ENCODE measurements at places on chromosomes 5 and 9.
A peak's percentile ranks its signal among the peaks of the same experiment; 100 is the strongest.

DNA sequence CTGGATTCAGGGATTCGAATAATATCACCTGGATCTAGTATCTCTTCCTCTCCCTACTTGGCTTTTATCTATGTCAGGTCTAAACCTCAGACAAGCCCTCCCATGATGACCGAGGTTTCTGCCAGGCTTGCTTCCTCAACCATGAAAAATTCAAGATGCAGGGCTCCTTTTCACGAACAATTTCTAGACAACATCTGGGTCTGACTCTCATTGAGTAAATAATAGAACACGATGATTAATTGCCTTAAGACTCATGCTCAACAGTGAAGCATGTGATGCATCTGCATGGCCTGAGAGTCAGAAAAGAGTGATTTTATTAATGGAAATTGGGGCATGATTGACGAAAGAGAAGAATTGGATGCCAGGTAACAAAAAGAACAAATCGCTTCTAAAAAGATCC lies 277.2 kb upstream of the ZNF608 start:
- DNase-seq: no peak

- DNase-seq: no peak
Measured at GRCh38 chr9:134890155-134890495, 9.5 kb downstream of the FCN2 start.

- no peak for DNase-seq
Measured at GRCh38 chr9:115691693-115692092, 461.9 kb upstream of the PAPPA start.

GRCh38 chr5:149452007-149452664 lies 73.0 kb upstream of the IL17B start:
- no peak for DNase-seq

DNA sequence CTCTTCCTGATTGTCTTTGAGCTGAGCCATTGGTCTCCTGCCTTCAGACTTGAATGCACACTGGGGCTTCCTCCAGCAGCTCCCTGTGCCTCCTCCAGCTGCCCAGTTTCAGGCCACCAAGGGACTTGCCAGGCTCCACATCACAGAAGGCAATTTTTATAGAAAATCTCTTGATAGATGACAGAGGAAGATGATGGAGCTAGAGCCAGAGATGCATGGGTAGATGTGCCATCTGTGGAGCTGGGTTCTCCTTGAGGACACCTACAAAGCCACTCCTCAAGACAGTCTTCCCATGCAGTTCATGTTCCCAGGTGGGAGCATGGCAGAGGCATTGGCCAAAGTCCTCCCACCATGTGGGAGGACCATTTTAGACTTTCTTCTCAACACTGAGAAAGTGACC lies 239.6 kb upstream of the IRX1 start:
- DNase-seq: no peak

DNA sequence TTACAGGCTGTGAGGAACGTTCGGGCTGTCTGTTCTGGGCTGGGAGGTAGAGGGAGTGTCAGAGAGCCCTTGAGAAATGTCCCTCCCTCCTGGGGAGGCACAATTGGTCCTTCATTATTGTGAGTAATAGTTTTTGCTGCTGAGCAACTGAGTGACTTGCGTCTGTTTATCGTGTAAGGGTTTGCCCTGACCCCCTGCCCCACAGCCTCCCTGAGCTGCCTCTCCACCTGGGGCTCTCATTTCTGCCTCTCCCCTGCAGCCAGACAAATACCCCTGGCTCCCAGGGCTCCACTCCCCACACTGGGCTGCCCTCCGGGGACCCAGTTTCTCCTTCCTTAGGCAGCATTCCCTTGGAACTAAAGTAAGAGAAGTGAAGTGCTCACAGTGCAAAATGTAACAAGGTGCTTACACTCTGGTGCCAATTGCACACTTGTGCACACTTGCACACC lies 174.9 kb upstream of the MVB12B start:
- no peak for DNase-seq

- DNase-seq: no peak
Measured at GRCh38 chr9:34242830-34243229, 64.0 kb downstream of the UBAP1 start.

- no peak for DNase-seq
Measured at GRCh38 chr9:89993678-89994630, 389.1 kb downstream of the GADD45G start.

GRCh38 chr5:76794871-76795270 lies 24.0 kb upstream of the F2RL1 start:
- no peak for DNase-seq

DNA sequence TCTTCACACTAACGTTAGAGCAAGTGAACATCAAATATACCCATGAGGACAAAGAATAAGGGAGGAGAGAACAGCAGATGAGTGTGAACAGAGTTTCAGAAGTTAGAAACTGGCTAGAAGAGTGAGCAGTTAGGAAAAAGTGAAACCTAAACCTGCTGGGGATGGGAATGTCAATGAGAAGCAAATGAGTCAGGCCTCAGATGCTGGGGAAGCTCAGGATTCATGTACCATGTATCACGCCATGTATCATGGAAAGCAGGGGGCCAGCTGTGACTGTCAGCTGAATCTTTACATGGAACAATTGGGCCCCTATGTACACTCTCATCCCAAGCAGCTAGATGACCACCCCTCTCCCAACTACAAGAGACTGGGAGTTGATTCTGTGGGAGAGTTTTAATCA lies 16.2 kb downstream of the GDF9 start:
- no peak for DNase-seq

- no peak for DNase-seq
Measured at GRCh38 chr9:128969491-128969890, 22.0 kb downstream of the NUP188 start.

- DNase-seq: no peak
Measured at GRCh38 chr9:83477571-83477970, 60.6 kb downstream of the FRMD3 start.

- no peak for DNase-seq
Measured at GRCh38 chr5:92992073-92992472, 588.9 kb downstream of the NR2F1-AS1 start.

DNA sequence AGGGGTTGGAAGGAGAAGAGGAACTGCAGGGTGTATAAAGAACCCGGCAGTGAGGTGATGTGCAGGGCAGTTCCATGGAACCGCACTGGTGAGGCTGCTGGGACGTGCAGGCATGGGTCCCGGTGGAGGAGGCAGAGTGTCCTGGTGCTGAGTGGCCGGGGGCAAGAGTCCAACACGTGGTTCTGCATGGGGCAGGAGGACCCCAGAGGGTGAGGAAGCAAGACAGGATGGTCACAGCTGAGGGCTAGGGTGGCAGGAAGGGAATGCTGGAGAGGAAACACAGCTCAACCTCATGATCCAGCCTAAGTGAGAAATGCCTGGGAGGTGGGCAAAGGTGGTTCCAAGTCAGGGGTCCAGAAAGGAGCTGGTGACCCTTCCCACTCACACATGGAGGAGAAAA lies 87.2 kb downstream of the S1PR3 start:
- DNase-seq: no peak

DNA sequence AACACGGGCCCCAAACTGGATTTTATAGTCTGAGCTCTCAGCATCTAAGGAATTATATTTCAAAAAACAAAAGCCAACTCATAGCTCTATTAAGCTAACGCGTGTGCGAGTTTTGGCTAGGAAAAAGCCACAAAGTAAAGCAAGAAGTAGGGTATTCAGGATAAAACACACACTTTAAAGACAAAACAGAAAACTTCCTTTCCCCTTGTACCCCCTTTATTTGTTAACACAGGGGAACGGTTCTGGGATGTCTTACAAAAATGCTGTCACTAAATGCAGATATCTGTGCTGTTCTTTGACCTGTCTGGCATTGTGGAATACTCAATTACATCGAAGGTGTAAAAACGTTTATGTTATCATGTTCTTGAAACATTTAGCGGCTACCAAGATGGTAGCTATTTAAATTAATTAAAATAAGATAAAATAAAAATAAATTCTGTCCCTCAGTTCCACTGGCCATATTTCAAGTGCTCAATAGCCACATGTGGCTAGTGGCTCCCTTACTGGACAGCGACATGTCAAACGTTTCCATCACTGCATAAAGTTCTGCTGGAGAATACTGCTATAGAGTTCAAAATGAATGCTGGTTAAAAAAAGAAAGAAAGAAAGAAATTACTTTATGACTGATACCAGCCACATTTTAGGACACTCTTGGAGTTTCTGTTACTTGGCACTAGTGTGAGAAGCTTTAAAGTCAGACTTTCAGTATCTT lies 7.2 kb upstream of the MEF2C start:
- DNase-seq: no peak

GRCh38 chr9:92774274-92774673 lies 9.6 kb upstream of the BICD2 start:
- no peak for DNase-seq

DNA sequence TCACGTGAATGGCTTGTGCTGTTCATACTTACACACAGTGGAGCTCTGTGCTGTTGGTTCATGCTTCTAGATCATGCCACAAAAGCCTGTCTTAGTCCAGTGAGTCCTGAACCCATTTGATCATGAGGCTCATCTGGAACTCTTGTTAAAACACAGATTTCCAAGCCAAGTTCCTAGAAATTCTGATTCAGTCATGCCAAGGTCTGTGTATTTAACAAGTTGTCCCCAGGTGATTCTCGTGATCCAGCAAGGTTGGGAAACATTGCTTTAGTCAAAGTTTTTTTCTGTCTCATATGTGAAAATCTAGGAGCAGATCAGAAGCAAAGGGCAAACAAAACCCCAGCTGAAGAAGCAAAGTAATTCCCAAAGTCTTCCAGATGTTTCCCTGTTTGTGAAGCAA lies 112.5 kb upstream of the GAS1 start:
- no peak for DNase-seq

GRCh38 chr9:94472806-94473360 lies 82.0 kb upstream of the PCAT7 start:
- DNase-seq: no peak

DNA sequence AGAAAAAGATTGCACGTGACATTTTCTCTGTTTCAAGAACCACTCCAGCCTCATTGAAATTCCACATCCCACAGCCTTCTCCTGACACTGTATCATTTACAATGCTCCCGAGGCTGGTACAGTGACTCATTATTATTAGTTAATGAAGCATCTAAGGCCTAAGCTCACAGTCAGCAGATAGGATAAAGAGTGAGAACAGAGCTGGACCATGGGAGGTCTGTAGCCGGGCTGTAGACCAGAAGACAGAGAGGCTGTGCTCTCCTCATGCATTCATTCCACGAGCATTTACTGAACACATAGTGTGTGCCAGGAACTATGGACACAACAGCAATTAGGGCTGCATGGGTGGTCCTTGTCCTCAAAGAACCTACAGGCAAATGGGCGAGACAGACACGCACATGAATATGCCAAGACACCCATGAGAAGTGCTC lies 47.3 kb upstream of the GALNT10 start:
- DNase-seq: no peak

- DNase-seq: no peak
Measured at GRCh38 chr5:31706186-31706585, 67.3 kb downstream of the PDZD2 start.

DNA sequence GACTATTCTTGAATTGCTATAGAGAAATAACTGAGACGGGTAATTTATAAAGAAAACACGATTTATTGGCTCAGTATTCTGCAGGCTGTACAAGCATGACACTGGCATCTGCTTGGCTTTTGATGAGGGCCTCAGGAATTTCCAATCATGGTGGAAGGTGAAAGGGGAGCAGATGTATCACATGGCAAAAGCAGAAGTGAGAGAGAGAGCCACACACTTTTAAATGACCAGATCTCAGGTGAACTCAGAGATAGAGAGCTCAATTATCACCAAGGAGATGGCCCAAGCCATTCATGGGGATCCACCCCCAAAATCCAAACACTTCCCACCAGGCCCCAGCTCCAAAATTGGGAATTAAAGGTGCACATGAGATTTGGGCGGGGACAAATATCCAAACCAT lies 15.3 kb downstream of the GABRA1 start:
- DNase-seq: no peak

DNA sequence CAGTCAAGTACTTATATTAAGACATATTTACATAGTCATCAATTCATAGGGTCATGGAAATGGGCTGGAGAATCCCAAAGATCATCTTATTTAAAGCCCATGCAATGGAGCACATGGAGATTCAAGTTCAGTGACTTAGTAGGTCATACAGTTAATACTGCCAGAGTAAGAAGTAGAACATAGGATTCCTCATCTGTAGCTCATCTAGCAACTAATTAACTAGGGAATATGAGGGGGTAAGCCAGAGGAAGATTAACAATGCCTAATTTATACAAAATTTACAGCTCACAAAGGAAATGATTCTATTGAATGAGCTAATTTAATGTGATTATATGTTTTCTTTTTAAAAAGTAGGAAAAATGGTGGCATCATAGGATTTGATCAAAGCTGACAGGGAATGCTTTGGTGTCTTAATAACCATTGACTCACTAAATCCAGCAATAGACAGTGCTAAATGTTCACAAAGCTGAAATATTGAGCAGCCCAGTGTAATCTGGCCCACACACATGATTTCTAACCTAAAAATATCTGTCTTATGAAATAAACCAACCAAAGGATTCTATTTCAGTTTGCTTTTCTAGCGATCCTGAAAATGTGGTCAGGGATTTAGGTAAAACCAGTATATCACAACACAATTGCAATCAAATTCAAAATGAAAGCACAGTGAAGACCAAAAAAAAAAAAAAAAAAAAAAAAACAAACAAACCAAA lies 53.3 kb downstream of the PRDM6 start:
- DNase-seq: no peak

DNA sequence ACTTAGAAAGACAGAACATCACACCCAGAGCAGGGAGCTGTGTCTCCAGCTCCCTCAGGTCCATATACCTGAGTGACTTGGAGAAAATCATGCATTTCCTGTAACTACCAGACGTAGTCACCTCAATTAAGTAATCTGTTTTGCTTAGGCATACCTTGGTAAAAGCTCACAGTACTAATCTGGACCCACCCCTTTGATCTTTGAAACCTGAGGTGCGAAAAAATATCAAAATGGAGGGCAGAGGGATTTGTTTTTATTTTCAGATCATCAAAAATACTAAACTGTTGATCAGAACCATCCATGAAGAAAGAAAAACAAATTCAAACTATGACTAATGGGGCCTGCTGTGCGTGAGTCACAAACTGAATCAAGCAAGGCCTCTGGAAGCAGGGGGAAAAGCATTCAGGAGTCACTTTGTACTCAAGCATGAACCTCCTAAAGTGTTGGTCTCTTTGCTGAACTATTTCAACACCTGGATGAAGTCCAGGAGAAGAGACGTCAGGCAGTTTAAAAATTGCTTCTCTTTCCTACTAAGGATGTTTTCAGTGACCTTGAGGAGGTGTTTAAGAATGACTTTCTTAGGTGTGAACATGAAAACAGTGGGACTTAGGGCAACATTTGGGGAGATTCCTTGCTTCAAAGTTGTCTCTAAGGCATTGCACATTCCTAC lies 76.3 kb downstream of the MUSK start:
- no peak for DNase-seq

DNA sequence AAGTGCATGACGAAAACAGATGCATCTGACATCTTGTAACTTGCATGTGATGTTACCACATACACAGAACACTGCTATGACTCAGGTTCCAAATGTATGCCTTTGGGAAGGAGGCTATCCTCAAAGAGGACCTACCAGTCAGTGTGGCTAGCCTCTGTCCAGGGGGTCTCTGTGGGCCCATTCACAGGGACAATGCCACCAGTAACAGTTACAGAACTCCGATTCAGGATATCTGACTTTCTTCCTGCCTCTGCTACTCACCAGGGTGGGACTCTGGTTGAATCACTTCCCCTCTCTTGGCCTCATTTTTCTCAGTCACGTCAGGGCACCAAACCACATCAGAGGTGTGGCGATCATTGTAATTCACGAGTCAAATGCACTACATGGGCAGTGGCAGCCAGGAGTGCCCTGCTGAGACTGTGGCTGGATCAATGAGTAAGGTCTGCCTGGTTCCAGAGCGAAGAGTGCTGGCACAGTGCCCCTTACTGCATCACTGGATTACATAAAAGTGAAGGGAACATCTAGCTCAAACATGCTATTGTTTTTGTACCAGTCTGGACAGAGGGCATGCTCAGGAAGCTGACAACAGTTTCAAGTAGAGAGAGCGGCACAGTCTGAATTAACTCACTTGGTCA lies 13.2 kb downstream of the ATOX1 start:
- peak; percentile 70 for DNase-seq
